Cardiac muscle cell (in vitro differentiated cells and primary cell): ENCODE measurements at places on chromosomes 1 and 21. TPM values are rescaled to one million over a fixed set of nuclear protein-coding genes. Genes with fewer than 3 reads are reported as not detected.

FCRL6 gene
- total RNA-seq: not detected in 2 replicates

NBPF4 gene
- not detected in 2 replicates for total RNA-seq

TMOD4 gene
- total RNA-seq: 0.48 TPM in 1 of 2 replicates, not detected in the other

CITED4 gene
- total RNA-seq: 92.7 and 98.6 TPM in 2 replicates

CHODL gene
- total RNA-seq: 0.36 and 0.42 TPM in 2 replicates

CYP4A11 gene
- not detected in 2 replicates for total RNA-seq

SPATA45 gene
- 2.9 TPM in 1 of 2 replicates, not detected in the other for total RNA-seq

KIF17 gene
- 1.9 and 15.0 TPM in 2 replicates for total RNA-seq

TNNI3K gene
- total RNA-seq: 4.4 and 6.6 TPM in 2 replicates

C1orf87 gene
- total RNA-seq: not detected in 2 replicates

WNT4 gene
- 0.04 TPM in 1 of 2 replicates, not detected in the other for total RNA-seq

TTLL10 gene
- not detected in 2 replicates for total RNA-seq

MTARC2 gene
- total RNA-seq: 36.4 and 38.1 TPM in 2 replicates

SYPL2 gene
- total RNA-seq: 10.7 and 17.8 TPM in 2 replicates

VAV3 gene
- 0.86 and 1.2 TPM in 2 replicates for total RNA-seq

FCER1A gene
- not detected in 2 replicates for total RNA-seq

AGRN gene
- 95.5 and 154 TPM in 2 replicates for total RNA-seq

KCNE2 gene
- 1.7 TPM in 1 of 2 replicates, not detected in the other for total RNA-seq

OR2L5 gene
- 0.18 TPM in 1 of 2 replicates, not detected in the other for total RNA-seq

S100B gene
- 0.21 and 0.49 TPM in 2 replicates for total RNA-seq

DNASE2B gene
- not detected in 2 replicates for total RNA-seq

ANXA9 gene
- total RNA-seq: 0.21 and 1.7 TPM in 2 replicates

ZNF648 gene
- total RNA-seq: 0.12 and 0.39 TPM in 2 replicates

AVPR1B gene
- total RNA-seq: 0.07 and 2.3 TPM in 2 replicates

MMP23B gene
- 23.6 and 30.0 TPM in 2 replicates for total RNA-seq

CFAP45 gene
- total RNA-seq: 0.14 TPM in 1 of 2 replicates, not detected in the other

SLAMF9 gene
- not detected in 2 replicates for total RNA-seq

HCRTR1 gene
- not detected in 2 replicates for total RNA-seq

KCNT2 gene
- 2.7 and 5.0 TPM in 2 replicates for total RNA-seq

SPATA17 gene
- total RNA-seq: 1.2 TPM in 2 replicates

TMIGD3 gene
- total RNA-seq: not detected in 2 replicates

FCRL4 gene
- not detected in 2 replicates for total RNA-seq

SFN gene
- total RNA-seq: 0.15 and 0.25 TPM in 2 replicates

MATN1 gene
- total RNA-seq: 0.28 and 0.36 TPM in 2 replicates

OR2T35 gene
- not detected in 2 replicates for total RNA-seq

SV2A gene
- total RNA-seq: 19.2 and 21.9 TPM in 2 replicates

TRAF3IP3 gene
- total RNA-seq: 0.11 and 1.3 TPM in 2 replicates

HAO2 gene
- total RNA-seq: not detected in 2 replicates
